Retina (tissue), 1 donor: ENCODE measurements at places on chromosomes 5 and 9.

DNA sequence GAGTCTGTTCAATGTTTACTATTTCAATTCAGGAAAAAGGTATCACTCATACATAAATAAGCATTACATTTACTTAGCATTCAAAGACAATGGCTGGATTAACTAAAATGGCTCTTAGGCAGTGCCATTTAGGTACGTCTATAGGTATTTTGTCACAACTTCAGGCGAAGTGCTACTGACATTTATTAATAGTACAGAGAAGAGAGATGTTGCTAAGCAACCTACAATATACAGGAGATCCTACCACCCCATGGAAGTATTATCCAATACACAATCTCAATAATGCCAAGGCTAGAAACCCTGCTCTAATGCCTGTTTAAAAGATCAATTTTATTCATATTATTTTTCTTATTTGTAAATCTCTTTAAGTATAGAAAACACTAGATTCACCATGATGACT lies 76.0 kb downstream of the UBAP2 start:
- no peak for DNase-seq

DNA sequence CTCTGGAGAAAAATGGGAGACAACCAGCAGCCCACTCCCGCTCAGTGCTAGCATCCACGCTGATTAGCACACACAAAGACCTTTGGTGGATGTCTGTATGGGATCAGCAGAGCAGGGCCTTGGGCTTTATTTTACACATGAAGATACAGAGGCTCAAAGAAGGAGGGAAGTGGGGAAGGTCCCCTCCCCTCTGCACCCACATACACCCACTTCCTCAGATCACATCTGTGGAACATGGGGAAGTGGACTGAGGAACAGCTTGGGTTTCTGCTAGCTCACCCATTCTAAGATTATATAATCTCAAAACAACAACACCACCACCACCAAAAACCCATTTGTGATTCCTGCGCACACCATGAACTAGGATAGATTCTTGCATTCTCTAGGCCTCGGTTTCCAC lies 14.0 kb downstream of the GGTA1 start:
- DNase-seq, result no peak

DNA sequence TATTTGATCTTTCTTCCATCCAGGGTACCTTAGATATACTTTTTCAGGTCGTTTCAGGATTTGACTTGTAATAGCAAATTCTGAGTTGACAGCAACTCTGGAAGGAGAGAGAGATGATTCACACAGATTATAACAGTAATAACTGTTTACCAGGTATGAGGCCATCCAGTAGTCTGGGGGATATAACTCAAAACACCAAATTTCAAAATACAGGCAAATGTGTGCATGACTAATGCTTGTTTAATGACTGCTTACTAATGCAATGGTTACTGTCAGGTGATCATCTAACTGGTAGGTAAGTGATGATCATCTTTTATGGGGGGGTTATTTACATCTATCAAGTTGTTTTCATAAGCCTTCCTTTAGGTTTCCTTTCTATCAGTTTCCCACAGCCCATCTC lies 412.3 kb downstream of the MAT2B start:
- DNase-seq, result no peak

- DNase-seq, result no peak
These were observed 18.8 kb upstream of the ENHO start for GRCh38 chr9:34541540-34541939.

DNA sequence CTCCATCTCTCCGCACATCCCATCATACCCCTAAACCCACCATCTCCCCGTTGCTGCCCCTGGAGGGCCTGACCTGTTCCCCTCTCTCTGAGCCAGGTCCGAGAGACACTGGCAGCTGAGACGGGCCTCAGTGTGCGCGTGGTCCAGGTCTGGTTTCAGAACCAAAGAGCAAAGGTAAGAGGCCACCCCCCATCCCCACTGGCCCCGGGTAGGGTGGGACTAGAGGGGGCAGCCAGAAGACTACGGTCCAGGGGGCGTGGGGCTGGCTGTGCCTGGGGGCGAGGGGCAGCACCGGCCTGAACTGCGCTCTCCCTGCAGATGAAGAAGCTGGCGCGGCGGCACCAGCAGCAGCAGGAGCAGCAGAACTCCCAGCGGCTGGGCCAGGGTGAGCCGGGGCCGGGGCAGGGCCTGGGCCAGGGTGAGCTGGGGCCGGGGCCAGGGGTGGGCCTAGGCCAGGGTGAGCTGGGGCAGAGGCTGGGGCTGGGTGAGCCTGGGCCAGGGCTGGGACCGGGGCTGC lies 79.8 kb downstream of the LMX1B start:
- DNase-seq, result no peak

- DNase-seq, result no peak
These were observed 13.8 kb downstream of the BARHL1 start for GRCh38 chr9:132596200-132596599.
